ENCODE measurements at places on chromosomes 13 and 19. TPM values are rescaled to one million over a fixed set of nuclear protein-coding genes. Genes with fewer than 3 reads are reported as not detected.
A peak's percentile ranks its signal among the peaks of the same experiment; 100 is the strongest.

TMEM238 gene
- polyA plus RNA-seq, result 0.69 TPM

- DNase-seq, result peak; percentile 84
These were observed 195.5 kb downstream of the RGCC start for GRCh38 chr13:41652735-41653361.

SIGLEC5 gene
- polyA plus RNA-seq, result not detected

UTP14C gene
- 22.2 TPM for polyA plus RNA-seq

PRTN3 gene
- polyA plus RNA-seq, result 0.41 TPM

DNA sequence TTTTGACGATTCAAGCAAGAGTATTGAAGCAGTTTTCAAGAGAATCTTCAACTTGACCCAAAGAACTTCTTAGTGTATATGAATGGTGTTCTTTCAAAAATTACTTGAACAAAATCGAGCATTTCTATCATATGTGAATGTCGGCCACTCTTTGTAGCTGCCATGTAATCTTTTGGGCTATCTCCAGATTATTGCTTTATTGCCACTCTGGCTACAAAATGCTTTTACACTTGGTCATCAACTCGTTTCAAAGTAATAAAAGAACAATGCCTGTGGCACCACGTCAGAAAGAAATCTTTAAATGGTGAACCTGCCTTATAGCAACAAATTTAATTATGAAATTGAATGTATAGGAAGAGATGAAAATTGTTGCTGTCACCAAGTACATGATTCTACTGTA lies 834.5 kb downstream of the GPC5 start:
- DNase-seq, result no peak

DNA sequence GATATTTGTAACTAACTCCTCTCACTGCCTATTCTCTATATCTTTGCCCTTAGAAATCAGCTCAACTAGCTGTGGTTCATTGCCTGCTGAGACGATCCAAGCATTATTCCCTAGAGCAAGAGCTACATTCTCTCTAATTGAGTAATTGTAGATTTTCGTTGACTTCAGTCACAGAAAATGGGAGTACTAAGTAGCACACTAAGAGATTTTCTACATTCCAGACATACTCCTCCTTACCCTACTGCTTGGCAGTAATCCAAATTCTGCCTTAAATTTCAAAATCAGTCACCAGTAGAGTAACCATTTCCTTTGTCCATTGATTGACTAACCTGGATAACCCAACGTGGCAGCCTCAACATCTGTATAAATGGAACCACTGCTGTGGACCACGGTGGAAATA lies 1786.8 kb downstream of the SLITRK5 start:
- no peak for DNase-seq

DNA sequence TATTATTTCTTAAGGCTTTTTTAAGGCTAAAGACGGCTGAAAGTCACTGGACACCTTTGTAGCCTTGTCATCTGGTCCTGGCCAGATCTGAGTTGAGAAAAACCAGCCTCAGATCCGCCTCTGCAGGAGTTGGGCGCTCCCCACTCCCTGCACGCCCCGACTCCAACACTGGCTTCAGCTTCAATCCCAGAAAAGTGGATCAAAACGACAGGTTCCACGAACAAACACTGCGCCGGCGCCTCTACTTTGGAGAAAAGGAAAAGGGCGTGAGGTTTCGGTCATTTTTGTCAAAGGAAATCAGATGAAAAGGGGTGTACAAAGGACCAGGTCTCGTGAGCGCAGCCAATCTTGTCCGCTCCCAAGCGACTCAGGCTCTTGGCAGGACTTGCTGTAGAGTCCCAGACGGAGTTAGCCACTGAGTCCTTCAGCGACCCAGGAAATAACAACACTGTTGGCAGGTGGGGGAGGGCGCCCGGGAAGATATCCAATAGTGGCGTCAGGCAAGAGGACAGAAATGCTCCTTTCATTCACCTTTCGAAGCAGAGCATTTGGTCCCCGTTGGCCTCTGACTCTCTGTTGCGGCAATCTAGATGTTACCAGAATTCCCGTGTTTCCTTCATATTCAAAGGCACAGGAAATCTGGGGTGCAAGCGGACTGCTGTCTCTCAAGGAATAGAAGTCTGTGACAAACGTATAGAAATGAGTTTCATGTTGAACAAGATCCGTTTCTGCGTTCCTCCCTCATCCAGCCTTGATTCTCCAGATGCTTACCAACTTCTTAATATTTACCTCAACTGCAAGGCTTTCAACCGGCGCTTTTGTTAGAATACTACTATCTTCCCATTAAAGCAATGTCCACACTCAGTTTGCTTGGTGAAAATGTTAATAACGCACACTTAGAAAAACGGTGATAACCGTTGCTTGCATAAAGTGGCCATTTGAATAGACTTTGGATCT lies 1.8 kb upstream of the CCNA1 start:
- DNase-seq, result peak; percentile 48

- no peak for DNase-seq
These were observed 21.5 kb upstream of the FXYD3 start for GRCh38 chr19:35093941-35094647.

DNA sequence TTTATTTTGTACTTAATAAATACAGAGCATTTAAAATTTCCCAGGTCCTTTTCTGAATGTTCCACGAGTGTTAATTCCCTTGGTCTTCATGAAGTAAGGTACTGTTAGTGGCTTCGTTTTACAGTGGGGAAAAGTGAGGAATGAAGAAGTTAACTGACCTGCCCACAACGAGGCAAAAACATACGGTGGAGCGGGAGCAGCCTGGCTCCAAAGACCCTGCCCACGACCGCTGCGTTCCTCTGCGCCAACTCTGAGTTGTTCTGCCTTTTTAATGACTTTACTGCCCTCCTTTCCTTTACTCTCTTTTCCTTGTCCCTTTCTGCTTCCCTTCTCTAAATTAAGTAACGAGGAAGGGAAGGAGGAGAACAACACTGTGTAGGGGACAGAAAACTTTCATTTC lies 392.9 kb downstream of the PCDH9 start:
- DNase-seq, result no peak

MIA gene
- polyA plus RNA-seq, result 8.5 TPM

CEACAM7 gene
- not detected for polyA plus RNA-seq

KLF2 gene
- 23.3 TPM for polyA plus RNA-seq

- DNase-seq, result no peak
These were observed 7.3 kb upstream of the HOMER3 start for GRCh38 chr19:18948075-18948975.

- DNase-seq, result no peak
These were observed 319.2 kb upstream of the PCDH9 start for GRCh38 chr13:67549331-67549730.

EDNRB gene
- 324 TPM for polyA plus RNA-seq

GRCh38 chr13:94854688-94855087 lies 142.3 kb upstream of the SOX21 start:
- DNase-seq, result no peak

DNA sequence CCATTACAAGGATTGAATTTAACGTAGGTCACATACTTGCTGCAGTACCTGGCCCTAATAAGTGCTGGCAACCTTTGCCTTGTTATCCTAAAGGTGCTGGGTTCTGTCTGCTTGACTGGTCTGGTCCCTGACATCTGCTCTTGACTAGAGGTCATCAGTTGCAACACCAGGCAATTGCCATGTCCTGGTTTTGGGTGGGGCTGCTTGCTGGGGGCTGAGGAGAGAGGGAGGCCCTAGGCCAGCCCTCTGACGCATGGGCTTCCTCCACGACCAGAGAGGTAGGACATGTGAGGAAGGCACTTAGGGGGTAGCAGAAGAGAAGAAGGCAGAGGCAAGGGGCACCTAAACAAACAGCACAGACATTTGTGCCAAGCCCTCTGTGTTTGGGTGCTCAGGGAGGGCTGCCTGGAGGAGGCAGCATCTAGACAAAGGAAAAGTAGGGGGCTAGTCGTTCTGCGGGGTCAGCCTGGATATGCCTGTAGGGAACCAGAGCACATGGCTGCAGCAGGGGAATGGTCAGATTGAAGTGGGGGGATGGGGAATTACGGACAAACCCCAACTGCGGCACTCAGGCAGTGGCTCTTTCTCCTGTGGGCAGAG lies 21.7 kb downstream of the VSTM2B start:
- DNase-seq, result no peak

ZNF135 gene
- polyA plus RNA-seq, result 26.1 TPM

- DNase-seq, result no peak
These were observed 1.3 kb downstream of the PALM start for GRCh38 chr19:709965-710571.

TMEM255B gene
- 5.1 TPM for polyA plus RNA-seq

GRCh38 chr19:16380314-16380695 lies 55.7 kb downstream of the KLF2 start:
- no peak for DNase-seq

DNA sequence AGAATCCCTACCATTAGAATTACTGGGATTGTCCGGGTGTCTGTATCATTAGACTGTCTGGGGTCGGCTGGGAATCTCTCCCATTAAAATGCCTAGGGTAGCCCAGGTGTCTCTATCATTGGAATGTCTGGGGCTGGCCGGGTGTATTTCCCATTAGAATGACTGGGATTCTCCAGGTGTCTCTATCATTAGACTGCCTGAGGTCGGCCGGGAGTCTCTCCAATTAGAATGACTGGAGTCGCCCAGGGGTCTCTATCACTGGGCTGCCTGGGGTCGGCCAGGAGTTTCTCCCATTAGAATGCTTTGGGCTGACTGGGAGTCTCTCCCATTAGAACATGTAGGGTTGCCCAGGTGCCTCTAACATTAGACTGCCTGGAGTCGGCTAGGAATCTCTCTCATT lies 1560.7 kb downstream of the UQCRFS1 start:
- DNase-seq, result no peak

STK24 gene
- 54.6 TPM for polyA plus RNA-seq

- DNase-seq, result no peak
These were observed 137.2 kb upstream of the MCF2L start for GRCh38 chr13:112831801-112832200.

ADPRHL1 gene
- polyA plus RNA-seq, result 5.1 TPM

GRCh38 chr13:46771693-46772092 lies 25.3 kb downstream of the ESD start:
- no peak for DNase-seq

PALM3 gene
- polyA plus RNA-seq, result 27.3 TPM

ZNF541 gene
- polyA plus RNA-seq, result 0.59 TPM

PINLYP gene
- polyA plus RNA-seq, result 21.6 TPM

GRCh38 chr19:48807590-48808308 lies 3.1 kb downstream of the BCAT2 start:
- no peak for DNase-seq

Measured in spinal cord (tissue), 10 donors.